Nucleus accumbens (tissue), 56 donors: ENCODE measurements at places on chromosomes 6 and 20.

GRCh38 chr6:158286413-158286812, 25.9 kb upstream of the TULP4 start:
- DNase-seq: no peak

DNA sequence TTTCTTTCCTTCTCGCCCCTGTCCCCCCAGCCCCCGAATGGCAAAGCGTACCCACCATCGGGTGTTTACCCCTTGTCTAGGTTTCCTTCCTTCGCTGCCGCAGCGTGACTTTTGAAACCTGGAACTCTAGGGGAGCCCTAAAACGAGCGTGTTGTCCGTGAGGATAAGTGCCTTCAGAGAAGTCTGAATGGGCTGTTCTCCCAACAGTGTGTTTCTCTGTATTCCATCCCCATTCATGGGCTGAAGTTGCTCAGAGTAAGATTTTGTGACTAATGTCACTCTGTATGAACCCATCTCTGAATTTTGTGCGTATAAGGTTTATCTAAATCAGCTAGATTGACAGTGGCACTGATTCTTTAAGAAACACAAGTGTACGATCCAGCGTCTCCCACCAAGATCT, 949 bp downstream of the MACROD2 start:
- peak; percentile 33 for DNase-seq

- no peak for DNase-seq
These were observed 256.6 kb downstream of the PLCB1 start for GRCh38 chr20:8388707-8389106.

- no peak for DNase-seq
These were observed 12.6 kb downstream of the SRC start for GRCh38 chr20:37358366-37359150.

- no peak for DNase-seq
These were observed 5.6 kb downstream of the ABHD16A start for GRCh38 chr6:31697555-31697954.

GRCh38 chr6:30227242-30227722, 14.1 kb upstream of the TRIM26 start:
- DNase-seq: no peak

DNA sequence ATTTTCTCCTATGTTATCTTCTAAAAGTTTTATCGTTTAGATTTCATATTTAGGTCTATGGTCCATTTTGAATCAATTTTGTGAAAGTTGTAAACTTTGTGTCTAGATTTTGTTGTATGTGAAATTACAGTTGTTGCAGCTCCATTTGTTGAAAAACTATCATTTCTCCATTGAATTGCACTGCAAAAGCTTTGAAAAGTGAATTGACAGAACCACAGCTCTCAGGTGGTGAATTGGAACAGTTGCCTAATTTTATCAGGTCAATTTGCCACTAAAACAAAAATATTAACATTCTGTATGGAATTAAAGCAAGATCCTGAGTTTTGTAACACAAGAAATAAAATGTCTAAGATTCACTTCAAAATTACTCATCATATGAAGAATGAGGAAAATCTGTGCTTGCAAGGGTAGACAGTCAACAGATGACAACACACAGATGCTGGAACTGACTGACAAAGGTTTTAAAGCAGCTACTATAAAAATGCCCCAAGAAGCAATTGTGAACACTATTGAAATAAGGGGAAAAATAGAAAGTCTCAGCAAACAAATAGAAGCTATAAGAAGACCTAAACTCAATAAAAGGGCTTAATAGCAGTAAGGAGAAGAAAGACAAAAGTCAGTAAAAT, 346.7 kb downstream of the PAX1 start:
- DNase-seq: no peak

GRCh38 chr6:28226460-28226859, 1.4 kb downstream of the ZSCAN9 start:
- DNase-seq: no peak

DNA sequence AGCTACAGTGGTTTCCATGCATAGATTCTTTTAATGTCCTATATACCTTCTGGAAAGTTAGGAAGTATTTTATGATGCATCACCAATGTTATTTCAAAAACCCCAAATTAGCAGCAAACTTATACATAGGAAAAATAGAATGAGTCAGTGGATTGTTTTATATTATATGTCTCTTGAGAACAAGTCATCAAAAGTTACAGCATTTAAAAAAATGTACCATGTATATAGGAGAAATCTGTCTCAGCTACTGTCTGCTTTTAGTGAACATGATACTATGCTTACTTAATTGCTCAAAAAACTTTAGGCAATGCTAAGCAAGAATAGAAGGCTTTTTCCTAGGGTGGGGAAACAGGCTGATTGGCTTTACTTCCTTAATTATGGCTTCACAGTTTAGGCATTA, 365.3 kb downstream of the SAMD5 start:
- DNase-seq: no peak

- DNase-seq: no peak
These were observed 23.6 kb upstream of the NR2E1 start for GRCh38 chr6:108142240-108142639.

- no peak for DNase-seq
These were observed 255.6 kb downstream of the ERMARD start for GRCh38 chr6:170006900-170007467.

DNA sequence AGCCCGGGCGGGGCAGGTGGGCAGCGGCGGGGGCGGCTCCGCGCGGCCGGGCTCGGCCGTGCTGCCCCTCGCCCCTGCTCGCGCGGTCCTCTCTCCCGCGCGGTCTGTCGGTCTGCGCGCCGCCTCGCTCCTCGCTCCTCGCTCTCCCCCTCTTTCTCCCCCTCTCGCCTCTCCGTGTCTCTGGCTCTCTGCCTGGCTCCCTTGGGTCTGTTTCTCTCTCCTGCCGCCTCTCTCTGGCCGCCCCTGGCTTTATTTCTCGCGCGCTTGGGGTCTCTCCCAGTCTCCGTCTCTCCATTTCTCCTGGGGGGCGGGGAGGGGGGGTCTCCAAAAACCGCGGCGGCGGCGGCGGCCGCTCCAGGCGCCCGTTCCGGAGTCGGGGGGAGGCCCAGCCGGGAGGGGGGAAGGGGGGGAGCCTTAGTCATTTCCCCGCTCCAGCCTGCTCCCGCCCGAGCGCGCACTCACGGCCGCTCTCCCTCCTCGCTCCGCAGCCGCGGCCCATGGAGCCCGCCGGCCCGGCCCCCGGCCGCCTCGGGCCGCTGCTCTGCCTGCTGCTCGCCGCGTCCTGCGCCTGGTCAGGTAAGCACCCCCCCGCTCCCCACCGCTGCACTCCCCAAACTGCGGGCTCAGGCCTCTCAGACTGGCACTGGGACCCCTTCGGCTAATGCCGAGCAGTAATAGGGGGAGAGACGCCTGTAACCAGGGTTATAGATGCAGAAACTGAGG, at the start of gene SIRPA:
Gene SIRPA (plus strand): TSS at position 457 of the 723 bp plus-strand sequence. CDS start 41 bp downstream, at position 498.
- DNase-seq: peak; percentile 63

- DNase-seq: no peak
These were observed 492.0 kb upstream of the MARCKS start for GRCh38 chr6:113365191-113365590.

DNA sequence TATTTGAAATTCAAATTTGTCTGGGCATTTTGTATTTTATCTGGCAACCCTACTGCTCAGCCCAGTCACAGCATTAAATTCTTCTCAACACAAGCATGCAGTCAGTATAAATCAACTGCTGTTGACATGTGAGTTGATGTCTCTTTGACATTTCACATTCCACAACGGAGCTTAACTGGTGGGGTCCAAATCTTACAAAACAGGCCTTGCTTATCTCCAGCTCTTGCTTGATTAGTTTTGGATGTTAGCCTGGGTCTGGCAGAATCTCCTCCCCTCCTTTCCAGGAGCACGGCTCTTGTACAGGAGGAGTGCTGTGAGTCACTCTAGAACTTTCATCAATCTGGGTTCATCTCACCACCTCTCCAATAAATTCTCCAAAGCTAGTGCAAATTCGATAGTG, 80.8 kb upstream of the PHACTR1 start:
- no peak for DNase-seq

DNA sequence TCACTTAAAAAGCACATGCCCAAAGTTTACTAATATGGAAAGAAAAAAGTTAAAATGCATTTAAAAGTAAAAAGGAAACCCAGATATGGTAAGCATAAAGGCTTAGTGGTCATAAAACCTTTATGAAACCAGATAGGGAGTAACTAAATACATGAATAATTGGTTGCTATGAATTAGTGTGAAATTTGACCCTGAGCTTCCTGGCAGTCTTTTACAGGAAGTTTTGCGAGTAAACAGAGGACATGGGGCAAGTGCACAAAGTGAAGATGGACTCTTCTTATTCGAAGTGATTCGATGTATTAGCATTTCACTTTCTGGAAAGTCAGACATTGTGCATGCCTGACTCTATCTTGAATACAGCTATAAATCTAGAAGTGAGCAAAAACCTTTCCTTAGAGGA, 90.9 kb upstream of the MLIP start:
- DNase-seq: no peak

- DNase-seq: no peak
These were observed 161.4 kb downstream of the TBXT start for GRCh38 chr6:166005944-166006899.

DNA sequence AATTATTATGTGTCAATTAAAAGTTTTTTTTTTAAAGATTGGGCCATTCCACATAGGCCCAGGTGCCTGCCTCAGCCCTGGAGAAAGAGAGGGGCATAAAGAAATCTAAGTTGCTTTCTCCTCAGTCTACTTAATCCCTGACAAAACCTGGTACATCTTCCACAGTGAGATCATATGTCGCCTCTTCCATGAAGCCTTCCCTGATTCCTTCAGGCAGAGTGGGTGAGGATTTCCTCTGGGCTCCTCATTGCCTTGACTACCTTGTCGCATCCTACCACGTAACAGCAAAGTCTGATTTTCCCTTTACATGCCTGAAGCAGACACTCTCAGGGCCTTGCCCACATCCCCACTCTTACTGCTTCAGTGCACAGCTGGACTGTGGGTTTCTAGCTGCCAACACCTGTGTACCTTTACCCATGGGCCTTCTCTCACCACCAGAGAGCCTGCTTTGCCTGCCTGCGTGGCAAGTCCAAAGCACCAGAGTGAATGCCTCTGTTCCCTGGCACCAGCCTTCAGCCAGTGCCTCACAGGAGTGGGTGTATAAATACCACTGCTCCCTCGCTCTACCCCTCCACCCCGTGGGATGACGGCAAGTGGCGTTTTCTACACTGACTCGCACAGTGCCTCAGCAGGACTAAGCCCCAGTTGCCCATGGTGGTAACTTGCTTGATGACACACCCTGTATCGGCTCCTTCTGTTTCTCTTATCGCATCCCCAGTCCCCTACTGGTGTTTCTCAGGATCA, 68.0 kb downstream of the EYA2 start:
- no peak for DNase-seq

- peak; percentile 39 for DNase-seq
These were observed 3.6 kb downstream of the GRM4 start for GRCh38 chr6:34142061-34142998.

DNA sequence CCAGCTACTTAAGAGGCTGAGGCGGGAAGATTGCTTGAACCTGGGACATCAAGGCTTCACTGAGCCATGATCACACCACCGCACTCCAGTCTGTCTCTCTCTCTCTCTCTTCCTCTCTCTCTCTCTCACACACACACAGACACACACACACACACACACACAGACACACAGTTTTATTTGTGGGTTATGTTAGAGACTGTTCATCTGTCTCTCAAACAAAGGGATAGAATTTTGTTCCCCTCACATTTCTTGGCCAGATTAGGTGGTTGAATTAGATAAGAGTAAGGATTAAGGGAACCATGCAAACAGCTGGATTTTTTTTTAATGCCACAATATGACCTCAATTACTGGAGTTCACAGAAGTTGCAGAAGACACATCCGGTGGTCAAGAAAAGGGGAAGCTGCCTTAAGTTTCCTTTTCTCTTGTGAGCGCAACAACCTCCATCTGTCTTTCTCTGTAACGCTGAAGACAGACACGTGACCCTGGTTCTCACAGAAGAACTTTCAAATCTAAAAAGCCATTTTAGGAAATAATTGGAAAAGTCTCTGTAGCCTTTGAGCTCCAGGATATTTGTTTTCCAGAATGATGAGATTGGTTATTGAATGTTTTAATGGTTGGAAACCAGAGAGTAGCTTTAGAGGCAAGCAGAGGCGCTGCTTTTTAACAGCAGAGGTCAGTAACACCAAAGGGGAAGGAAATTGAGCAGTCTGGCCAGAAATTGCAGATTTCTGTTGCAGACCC, 32.9 kb upstream of the LGSN start:
- no peak for DNase-seq

GRCh38 chr6:33790910-33791309, 2.0 kb upstream of the LEMD2 start:
- no peak for DNase-seq

GRCh38 chr20:24977797-24978196, 14.8 kb downstream of the APMAP start:
- no peak for DNase-seq

DNA sequence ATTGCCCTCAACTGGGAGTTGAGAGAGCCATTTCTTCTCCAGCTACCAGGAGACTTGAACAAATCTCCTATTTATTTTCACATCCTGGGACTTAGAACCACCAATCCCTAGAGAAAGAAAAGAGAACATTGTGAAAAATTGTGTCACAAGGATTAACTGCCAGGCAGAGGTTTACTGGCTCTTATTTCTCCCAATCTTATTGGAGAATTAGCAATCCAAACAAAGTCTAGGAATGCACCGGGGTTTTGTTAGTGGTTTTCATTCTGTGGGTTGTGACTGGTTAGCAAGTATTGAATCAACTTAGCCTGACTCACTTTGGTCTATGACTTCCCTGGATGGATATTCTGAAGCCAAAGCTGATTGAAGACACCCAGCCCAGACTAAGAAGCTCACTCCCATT, 21.2 kb upstream of the ENPP5 start:
- DNase-seq: no peak

- no peak for DNase-seq
These were observed 4.7 kb downstream of the SLC16A10 start for GRCh38 chr6:111091987-111092386.

DNA sequence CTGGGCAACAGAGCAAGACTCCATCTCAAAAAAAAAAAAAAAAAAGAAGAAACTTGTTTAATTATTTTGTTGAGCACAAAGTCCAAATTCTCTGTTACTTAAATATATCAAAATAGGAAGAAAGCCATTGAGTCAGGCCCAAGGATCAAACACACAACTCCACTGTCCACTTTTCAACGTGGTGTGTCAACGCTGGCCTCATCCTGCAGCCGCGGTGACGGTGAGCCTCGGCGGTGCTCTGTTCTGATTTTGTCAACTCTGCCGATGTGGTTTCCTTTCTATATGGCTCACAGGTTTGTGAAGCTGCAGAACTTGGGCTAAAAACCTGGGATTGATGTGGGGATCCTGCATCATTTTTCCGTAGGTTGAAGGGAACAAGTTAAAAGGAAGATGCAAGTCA, 3.2 kb upstream of the SMOC2 start:
- DNase-seq: no peak

- no peak for DNase-seq
These were observed 25.9 kb downstream of the ELOVL2 start for GRCh38 chr6:11018225-11018624.

GRCh38 chr6:36050305-36050704, 22.7 kb downstream of the MAPK14 start:
- DNase-seq: no peak

- DNase-seq: no peak
These were observed 954.6 kb upstream of the MANEA start for GRCh38 chr6:94622783-94623182.
